ENCODE measurements at places on chromosomes 1 and 21.

DNA sequence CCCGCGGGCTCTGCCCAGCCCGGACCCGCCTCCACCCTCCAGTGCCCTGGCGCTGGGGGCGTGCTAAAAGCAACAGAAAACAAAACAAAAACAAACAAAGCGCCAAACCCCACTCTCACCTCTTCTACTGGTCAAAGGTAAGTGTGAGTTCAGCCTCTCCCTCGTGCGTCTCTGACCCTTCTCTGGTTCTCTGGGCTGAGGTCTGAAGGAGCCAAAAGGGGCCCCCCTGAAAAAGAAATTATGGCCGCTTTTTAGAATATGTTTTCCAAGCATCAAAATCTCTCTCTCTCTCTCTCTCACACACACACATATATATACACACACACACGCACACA lies 133.5 kb upstream of the DPYD start:
- DNase-seq = no peak

DNA sequence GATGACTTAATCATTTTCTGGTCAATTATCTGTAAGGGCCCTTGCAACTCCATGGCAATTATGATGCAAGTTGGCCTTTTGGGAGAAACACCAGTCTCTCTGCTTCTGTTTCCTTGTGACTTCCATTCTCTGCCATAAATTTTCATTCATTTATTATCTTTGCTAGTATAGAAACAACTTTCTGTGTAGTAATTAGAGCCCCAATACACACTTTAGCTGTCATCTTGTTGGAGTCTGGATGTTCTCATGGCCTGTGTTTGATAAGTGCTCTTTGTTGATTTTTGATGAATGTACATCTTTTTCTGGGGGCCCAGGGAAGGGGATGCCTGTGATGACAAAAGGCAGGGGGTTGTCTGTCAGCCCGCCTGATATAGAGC lies 22.4 kb downstream of the PROX1 start:
- DNase-seq = no peak

- DNase-seq = no peak
These were observed 554.6 kb downstream of the PLA2G4A start for GRCh38 chr1:187383366-187383765.

DNA sequence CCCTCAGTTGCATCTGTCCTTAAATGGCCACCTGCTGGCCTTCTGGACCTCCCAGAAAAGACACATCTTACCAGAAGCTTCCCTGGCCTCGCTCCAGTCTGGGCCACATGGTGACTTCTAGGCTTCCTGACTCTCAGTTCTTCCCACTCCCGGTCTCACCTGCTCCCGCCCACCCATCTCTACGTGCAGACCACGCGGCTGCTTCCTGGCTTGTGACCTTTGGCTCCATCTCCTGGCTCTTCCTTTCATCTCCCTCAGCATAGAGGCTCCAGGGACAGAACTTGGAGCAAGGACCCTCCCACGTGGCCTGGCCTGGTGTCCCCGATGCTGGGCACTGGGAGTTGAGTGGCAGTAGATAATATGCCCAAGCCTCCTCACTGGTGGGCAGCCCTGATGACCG lies 124.9 kb upstream of the IRF2BP2 start:
- no peak for DNase-seq

DNA sequence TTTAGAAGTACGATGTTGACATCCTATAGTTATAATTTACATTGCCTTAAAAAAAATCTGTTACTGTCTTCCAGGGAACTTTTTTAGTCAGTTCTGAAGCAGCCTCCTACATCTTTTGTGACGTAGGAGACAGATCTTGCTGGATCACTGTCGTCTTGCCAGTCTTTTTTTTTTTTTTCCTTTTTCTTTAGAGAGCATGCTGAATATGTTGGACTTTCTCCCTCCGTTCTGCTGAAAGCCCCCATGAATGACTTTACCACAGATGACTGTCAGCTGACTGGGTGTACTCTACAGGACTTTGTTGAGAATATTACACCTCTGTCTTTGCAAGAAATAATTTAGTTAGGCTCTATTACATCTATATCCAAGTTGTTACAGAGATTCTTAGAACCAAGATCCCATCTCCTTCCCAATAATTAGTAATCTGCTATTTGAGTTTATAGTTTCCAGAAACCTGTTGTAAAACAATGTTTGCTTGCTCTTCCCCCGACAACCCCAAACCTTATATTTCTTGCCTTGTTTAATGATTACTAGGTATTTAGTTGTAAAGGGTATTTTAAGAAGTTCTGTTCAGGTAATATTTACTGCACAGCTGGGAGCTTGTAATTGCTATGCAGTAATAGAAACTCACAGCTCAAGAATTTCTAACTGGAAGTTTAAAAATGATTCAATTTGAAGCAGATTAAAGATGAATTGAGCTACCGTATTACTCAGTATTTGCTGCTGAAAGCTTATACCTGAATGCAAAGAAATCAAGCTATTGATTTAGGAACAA lies 61.8 kb downstream of the RASAL2 start:
- no peak for DNase-seq

DNA sequence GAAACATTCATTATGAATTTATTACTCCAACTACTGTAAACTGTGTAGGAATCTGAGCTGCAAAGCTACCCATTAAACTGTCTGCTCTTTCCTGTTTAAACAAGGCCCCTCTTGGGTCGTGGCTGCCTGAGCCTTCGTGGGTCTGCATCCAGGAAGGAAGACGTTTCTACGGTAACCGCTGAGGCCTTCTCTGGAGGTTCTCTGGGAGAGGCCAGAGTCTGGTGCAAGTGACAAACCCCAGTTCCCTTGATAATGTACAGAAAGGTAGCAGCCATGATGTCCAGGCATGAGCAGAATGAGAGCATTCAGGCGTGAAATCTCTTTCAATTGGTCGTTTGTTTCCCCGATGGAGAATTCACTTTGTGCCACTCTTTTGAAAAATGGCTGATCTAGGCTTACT lies 350.2 kb downstream of the PLPP3 start:
- no peak for DNase-seq

- DNase-seq = peak; percentile 73
These were observed 9.1 kb upstream of the MTFR1L start for GRCh38 chr1:25810341-25811299.

DNA sequence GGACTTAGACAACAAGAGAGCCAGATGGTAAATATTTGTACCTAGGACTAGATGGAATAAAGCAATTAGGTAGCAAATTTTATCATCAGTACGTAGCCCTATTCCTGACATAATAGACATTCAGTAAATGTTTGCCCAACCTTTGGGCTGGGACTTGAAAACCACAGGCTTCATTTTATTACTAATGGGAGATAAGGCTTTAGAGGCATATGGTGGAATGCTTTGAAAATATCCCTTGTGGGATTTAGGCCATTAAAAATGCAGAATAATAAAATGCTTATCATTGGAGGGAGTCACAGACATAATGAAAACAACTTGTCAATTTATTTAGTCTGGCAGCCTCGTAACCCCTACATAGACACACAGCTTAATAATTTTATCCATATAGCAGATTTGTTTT lies 296.1 kb upstream of the SPAG17 start:
- no peak for DNase-seq

DNA sequence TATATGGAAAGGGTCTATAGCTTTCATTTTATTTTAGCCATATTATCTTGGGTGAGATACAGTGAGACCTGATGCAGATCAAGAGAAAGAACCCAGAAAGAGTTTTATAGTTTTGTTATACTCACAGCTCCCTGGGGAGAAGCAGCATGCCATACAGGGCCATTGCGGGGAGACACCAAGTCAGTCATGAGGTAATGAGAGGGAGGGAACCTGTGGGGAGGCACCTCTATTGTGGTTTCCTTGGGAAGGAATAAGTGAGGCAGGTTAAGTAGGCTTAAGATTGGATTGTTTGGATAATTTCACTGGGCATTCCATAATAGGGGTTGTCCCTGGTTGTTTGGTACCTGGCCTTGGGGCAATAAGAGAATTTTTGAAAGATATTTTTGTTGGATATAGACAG lies 19.7 kb downstream of the AXDND1 start:
- DNase-seq = no peak

Measured in GM12865 (cell line).